ENCODE measurements at places on chromosomes 3 and 15.

GRCh38 chr3:183897606-183898005, 12.9 kb upstream of the PARL start:
- no peak for DNase-seq

GRCh38 chr15:86857701-86858100, 778.0 kb downstream of the AGBL1 start:
- DNase-seq: no peak

DNA sequence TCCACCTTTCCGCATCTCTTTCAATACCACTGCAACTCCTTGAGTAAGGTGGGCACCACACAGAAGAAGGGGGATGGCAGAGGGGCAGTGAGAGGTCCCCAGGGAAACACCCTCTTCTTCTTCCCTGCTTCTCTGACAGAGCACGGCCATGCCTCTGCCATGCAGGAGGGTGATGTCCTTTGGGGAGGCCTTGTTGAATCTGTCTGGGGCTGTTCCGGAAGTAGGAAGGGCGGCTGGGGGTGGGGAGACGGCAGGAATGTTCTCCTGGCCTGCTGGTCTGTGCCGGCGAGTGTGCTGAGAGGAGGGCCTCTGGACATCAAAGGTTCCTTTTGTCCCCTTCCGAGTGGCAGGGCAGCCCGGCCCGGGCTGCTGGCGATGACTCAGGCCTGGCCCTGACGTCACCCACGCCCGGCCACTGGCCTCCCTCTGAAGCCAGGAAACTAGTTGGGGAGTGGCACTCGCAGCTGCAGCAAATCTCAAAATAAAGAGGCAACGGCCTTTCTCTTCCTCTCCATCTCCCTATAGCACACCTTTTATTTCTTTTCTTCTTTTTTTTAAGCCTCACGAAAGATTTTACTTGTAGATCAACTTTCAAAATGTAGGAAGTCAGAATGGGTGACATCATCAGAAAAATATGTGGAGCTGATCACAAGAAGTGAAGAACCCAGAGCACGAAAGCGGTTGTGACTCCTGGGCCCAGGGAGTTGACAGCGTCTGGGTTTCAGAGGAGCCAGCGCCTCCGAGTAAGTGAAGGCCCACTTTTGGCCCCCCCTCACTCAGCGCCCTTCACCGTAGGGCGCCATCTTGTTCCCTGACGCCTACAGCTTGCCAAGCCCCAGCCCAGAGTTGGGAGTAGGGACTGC, at the start of gene ZBTB38:
Gene ZBTB38 (plus strand): TSS at position 443 of the 863 bp plus-strand sequence. CDS start 73,885 bp downstream, outside the sequence.
- DNase-seq: no peak

DNA sequence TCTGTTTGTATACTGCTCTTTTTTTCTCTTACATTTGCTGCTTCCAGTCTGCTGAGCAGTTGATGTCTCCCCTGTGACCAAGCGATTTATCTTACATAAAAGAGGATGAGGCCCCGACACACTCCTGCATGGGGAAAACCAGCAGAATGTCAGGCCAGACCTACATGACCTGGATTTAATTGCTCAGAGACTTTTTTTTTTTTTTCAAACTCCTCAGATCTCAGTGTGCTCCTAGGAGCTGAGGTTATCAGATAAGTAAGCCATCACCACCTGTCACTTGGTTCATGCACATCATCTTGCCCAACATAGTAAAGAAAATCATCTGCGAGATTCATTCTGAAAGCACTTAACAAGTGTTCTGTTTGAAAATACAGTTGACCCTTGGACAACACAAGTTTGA, 163.1 kb downstream of the PLCL2 start:
- no peak for DNase-seq

DNA sequence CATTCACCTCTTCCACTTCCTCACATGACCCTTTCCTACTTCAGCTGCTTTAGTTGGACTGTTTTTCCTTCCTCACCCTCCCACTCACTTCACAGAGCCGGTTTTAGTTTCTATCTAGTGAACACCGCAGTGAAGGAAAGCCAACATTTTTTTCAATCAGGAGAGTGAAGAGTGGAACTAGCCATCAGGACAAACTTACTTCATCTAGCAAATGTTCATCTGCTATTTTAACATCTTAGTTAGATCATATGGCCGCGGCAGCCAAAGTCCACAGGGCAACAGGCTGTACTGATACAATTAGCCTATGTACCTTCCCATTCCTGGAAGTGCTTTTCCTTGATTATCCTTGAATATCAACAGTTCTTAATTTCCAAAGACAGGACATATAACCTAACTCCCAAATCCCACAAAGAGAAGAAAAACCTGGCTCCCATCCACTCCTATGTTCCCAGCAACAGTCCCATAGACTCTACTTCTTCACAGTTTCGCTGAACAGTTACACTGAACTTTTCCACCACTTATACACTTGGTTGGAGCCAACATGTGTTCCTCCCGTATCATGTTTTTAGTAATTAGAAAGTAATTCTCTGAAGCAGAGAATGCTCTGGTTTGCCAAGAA, 456.2 kb upstream of the THBS1 start:
- DNase-seq: no peak

- no peak for DNase-seq
Observed at GRCh38 chr3:100005665-100006393, 108.5 kb downstream of the FILIP1L start.

DNA sequence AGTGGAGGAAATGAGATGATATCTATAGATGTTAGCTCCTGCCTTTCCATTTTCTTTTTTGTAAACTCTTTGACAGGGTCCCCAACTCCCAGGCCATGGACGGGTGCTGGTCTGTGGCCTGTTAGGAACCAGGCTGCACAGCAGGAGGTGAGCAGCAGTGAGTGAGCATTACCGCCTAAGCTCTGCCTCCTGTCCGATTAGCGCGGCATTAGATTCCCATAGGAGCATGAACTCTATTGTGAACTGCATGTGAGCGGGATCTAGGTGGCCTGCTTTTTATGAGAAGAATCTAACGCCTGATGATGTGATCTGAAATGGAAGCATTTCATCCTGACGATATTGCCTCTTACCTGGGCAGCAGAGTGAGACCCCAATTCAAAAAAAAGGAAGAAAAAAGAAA, 56.8 kb upstream of the CHD2 start:
- DNase-seq: no peak
